ENCODE measurements at places on chromosomes 12 and 14. TPM values are rescaled to one million over a fixed set of nuclear protein-coding genes. Genes with fewer than 3 reads are reported as not detected.

The ASB2 gene
- total RNA-seq, result 1.4 TPM

The PDZRN4 gene
- not detected for total RNA-seq

The ZDHHC22 gene
- total RNA-seq, result not detected

The NTF3 gene
- 1.9 TPM for total RNA-seq

The AQP2 gene
- total RNA-seq, result not detected

DNA sequence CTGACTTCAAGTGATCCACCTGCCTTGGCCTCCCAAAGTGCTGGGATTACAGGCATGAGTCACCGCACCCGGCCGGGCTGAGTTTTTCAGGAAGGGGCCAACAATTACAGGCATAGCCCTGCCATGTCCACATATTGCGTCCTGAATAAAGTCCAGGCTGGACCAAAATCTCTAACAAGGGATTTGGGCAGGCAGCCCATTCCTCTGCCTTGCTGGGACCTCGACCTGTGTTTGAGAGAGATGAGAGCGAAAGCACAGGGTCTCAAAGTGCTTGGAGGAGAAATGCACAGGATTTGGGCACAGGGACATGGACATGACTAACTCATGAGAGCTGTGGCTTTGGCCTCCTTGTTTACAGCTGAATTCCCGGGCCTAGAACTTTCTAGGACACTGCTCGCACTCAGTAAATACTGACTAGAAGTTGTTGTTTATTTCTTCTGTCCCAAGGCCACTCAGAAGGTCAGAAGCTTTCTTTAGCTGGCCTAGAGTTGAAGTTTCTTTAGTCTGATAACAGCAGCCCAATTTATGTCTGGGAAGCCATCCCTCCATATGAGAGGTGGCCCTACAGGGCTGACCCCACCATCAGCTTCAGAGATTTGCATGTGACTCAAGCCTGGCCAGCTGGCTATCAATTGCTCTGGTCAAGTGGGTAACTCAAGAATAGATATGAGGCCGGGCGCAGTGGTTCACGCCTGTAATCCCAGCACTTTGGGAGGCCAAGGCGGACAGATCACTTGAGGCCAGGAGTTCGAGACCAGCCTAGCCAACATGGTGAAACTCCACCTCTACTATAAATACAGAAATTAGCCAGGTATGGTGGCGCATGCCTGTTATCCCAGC, 11.7 kb downstream of the CAMKK2 start:
- no peak for DNase-seq

GRCh38 chr12:63480186-63480585, 188.1 kb downstream of the DPY19L2 start:
- no peak for DNase-seq

- DNase-seq, result no peak
Observed at GRCh38 chr14:31596342-31597095, 35.3 kb downstream of the NUBPL start.

DNA sequence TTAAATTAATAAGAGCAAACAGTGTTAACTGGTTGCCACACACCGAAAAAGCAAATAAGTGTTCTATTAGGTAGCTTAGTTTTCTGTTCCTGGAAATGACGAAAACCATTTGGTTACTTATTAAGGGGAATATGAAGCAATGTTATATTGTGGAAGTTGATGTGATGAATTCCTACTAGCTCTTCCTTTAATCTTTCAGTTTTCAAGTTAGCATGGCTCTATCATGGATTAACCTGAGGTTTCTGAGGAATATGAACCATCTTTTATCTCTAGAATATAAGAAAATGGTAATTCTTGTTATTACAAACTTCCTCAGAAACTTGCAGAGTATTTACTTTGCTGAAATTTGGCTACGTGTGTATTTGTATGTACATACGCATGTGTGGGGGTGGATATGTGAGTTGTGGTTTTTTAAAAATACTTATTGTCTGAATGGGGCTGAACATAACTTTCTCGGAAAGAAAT, 245.7 kb downstream of the KCNC2 start:
- peak; percentile 93 for DNase-seq

GRCh38 chr14:97977651-97978261, 1180.6 kb downstream of the VRK1 start:
- peak; percentile 13 for DNase-seq

All from epithelial cell of proximal tubule (primary cell).